Stomach (tissue), 19 donors: ENCODE measurements at places on chromosomes 5 and 9. TPM values are rescaled to one million over a fixed set of nuclear protein-coding genes. Genes with fewer than 3 reads are reported as not detected.
A peak's percentile ranks its signal among the peaks of the same experiment; 100 is the strongest.

HTR4 gene
- polyA plus RNA-seq = not detected

DNA sequence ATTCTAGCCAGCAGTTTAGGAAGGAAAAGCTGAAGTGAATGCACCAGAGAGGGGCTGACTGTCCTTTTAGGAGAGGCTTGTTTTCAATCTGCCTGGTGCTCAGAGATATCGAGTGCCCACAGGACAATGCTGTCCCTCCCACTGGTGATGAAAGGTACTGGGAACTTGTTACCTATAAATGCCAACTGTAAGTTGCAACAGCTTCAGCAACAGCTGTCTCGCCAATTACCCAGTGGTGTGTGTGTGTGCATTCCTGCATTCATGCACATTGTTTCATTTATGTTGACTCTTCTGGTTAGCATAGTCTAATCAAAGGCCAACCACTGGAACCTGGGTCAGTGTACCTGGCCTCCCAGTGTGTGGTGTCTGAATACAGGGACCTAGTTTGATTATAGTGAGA, 161.1 kb downstream of the CSNK1G3 start:
- peak; percentile 50 for DNase-seq

DNA sequence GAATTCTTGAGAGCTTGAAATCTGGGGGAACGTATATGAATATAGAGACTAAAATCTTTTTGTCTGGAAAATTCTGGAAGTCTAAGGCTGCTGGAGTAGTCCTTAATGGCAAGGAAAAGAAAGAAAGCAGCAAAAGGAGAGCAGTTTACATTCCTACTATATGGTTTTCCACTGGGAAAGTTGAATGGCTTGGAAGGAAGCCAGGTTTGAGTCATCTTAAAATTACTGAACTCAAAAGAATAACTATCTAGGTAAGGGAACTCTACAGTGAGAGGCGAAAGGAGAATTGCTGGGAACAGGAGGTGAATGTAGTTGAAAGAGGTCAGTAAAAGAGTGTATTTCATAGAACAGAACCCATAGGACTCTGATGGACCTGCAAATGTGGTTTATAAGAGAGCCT, 258.1 kb upstream of the EDIL3 start:
- DNase-seq = no peak

DNA sequence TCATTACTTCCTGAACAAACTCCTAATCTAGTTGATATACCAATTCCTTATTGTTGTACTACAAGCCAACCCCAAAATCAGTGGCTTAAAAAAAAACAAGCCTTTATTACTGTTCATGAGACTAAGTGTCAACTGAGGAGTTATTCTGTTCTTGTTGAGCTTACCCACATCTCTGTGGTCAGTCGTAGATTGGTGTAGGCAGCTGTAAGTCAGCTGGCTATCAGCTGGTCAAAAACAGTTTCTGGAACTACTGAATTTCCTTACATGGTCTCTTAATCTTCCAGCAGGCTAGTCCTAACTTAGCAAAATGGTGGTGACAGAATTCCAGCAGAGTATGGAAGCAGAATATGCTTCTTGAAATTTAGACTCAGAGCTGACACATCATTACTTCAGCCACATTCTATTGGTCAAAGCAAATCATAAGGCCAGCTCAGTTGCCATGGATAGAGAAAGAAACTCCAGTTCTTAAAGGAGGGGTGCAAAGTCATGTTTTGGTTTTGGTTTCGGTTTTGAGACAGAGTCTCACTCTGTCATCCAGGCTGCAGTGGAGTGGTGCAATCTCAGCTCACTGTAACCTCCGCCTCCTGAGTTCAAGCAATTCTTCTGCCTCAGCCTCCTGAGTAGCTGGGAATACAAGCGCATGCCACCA, 386.1 kb upstream of the MPDZ start:
- no peak for DNase-seq

SLC1A1 gene
- 1.4 TPM for polyA plus RNA-seq

- no peak for DNase-seq
These were observed 5.5 kb downstream of the SLC25A2 start for GRCh38 chr5:141298376-141298775.

DNA sequence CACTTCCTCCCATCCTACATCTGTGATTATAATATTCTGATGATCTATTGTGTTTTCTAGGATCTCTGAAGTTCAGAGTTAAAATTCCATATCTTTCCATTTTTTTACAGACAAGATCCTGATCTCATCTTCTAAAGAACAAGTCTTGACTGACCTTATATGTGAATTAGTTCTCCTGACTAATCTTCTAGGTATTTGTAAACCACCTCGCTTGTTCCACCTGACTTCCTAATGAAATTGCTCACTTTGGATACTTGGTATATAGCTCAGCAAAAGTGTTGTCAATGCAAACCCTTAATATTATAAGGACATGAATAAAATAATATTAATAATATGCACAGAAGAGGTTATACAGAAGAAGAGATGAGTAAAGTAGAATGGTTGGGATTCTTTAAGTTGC, 68.2 kb upstream of the NR4A3 start:
- DNase-seq = no peak

SPOCK1 gene
- polyA plus RNA-seq = 1.2 TPM

SLC6A3 gene
- not detected for polyA plus RNA-seq

DNA sequence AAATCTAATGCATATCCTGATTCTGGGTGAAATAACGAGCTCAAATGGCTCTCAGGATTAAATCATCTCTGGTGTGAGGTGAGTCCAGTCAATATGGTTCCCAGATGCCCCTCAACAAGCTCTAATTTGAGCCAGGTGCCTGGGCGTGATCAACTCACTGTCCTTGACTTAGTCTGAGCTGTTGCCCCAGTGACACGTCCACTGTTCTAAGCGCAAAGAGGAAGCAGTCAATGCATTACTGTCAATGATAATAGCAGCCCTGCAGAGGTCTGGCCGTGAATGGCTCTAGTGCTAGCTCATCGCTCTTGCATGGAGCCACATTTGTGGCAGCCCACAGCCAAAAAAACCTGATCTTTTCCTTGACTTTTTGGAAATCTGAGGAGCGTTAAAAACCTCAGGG, 128.6 kb upstream of the EFNA5 start:
- DNase-seq = no peak

GLRA1 gene
- not detected for polyA plus RNA-seq

DNA sequence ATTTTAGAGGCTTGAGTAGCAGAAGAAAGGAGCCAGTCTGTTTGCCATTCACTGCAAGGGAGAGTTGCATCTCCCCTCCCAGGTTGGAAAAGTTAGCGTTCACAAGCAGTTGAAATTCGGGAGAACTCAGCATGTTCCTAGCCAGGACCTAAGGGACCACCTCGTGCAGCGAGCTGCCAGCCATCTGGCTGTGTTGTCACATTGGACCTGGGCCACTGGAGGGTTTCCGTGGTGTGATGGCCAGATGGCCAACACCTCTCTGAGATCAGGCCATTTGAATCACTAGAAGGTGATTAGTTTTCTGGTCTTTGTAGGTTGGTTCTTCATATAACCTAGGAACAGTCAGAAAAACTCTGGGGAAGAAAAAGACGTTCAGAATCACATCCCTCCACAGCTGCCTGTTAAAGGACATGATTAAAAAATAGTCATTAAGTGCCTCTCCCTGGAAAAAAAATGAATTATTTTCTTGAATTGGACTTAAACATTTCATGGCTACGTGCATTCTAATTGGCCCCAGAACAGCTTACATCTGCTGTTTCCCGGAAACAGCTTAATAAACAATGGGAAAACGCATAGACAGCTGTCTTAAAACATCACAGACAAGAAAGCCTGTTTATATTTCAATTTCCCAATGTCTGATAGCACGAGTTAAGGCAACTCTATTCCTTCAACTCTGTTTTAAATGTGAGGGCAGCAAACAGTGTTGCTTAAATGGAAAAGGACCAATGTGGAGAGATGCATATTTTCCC, 303.9 kb downstream of the TENT4A start:
- no peak for DNase-seq

DNA sequence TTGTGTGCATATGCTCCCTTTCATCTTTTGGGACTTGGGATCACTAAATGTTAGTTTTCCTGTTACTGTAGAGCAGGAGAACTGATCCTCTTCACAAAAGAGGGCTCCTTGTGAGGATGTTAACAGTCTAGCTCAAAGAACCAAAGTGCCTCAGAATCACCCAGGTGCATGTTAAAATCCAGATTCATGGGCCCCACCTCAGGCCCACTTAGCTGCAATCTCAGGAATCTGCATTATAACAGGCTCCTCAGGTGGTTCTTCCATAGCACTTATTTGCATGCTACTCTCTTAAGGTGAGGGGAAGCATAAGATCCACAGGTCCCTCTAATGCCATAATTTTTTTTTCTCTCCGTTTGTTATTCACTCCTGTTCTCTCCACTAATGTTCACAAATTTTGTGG, 14.8 kb upstream of the MEF2C start:
- DNase-seq = no peak

DNA sequence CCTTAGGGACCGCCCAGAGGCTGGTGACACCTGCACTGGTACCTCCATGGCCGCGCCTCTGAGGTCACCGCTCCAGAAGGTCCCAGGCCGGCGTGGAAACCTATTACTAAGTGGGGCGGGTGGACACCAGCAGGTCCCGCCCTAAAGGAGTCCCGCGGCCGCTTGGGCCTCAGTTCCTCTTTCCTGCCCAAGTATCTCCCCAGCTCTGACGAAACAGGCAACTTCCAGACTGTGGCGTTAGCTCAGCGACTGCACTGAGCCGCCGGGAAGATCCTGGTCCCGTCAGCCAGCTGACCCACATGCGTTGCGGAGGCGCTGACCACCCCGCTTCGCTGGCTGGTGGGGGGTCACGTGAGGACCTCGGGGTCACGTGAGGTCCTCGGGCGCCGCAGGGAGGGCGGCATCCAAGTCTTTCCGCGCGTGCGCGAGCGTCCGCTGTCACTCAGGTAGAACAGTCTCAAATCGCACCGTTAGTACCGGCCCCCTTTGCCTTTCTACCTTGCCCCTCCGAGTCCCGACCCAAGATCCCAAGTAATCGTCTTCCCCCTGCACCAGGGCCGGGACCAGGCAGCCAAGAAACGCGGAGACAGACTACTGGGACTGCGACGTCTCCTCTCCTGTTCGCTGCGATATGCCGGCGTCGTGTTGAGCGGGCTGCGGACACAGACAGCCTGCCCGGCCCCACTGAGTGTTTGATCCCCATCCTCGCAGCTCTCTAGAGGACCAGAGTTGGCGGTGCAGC, 53.7 kb upstream of the KDM4C start:
- DNase-seq = peak; percentile 92
